ENCODE measurements at places on chromosomes 1 and 21.
A peak's percentile ranks its signal among the peaks of the same experiment; 100 is the strongest.

DNA sequence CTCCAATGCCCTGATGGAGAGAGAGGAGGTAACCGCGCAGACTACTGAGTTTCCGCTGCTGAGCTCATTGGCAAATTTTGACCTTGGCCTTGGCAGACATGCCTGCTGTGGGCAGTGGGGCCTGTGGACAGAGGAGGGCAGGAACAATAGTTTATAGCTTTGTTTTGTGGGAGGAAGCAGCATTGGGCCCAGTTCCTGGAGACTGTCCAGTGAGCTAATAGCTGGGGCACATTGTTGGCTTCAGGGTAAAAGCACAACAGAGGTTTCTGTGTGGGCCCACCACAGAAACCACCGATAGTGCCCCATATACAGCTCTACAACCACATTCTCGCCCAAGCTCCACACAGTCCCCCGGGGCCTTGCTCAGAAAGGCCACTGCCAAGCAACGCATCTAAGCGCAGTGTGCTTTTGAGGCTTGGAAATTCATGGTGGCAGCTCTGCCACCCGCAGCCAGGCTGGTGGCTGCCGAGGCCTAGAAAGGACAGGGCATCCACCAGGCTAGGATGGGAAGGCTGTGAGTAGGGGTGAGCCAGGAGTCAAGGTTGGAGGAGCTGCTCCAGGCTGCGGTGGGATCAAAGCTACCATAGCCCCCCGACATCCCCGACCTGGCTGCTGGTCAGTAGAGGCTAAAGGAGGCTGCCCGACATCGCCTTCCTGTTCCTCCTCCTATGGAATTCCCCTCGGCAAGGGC is 43.2 kb downstream of the NEK2 start:
- DNase-seq, result no peak

DNA sequence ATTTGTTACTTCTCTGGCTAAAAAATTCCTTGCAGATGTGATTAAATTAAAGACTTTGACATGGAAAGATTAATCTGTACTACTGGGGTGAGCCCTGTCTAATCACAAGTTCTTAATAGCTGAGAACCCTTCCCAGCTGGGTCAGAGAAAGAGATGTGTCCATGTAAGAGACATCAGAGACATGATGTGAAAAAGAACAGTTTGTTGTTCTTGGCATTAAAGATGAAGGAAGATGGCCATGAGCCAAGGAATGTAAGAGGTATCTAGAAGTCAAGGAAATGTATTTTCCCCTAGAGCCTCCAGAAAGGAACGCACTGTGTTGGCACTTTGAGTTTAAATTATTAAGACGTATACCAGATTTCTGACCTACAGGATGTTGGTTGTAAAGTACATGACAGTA is 1271.5 kb upstream of the PRMT6 start:
- DNase-seq, result no peak

DNA sequence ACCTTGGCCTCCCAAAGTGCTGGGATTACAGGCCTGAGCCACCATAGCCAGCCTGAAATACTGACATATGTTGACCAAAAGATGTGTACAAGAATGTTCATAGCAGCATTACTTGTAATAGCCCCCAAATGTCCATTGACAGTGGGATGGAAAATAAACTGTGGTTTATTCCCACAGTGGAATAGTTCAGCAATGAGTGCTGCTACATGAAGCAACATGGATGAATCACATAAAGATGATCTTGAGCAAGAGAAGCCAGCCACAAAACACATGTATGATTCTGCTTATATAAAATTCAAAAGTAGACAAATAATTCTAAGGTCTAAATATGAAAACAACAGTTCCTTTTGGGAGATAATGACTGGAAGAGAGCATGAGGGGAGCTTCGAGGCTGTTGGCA is 9.1 kb upstream of the CREG1 start:
- no peak for DNase-seq

- DNase-seq, result no peak
Measured at GRCh38 chr1:181595234-181595633, 111.9 kb downstream of the CACNA1E start.

DNA sequence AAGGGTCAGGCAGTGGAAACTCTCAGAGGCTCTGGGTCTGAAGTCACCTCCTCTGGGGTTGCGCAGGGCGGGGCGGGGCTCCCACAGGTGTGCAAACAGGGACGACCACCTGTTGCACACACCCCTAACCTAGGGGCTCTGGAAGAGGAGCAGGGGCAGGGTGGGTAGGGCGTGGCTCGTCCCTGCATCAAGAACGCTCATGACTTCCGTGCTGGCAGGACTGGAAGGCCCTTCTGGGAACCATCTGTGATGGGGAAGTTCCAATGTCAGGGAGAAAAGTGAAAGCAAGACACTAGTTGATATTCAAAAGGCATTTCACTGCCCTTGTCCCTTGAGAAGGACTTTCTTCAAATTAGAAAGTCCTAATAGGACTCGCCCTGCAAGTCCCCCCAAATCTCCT is 22.1 kb upstream of the CLSTN1 start:
- DNase-seq, result no peak

DNA sequence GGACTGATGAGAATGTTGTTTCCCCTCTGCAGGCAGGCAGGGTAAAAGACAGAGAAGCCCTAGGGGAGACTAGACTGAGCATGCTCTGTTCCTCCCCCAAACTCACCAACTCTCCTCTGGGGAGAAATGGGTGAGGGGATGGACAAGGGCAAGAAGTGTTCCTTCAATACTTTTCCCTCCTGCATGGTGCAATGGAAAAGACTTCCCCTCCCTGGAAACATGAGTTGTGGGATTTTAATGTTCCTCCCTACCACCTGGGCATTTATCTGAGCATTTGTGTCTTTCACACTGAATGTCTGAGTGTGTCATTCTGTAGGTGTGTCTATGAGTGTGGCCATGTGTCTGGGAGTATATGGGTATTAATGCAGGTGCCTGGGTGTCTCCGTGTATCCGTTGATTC is 275.7 kb downstream of the C1orf94 start:
- DNase-seq, result no peak

DNA sequence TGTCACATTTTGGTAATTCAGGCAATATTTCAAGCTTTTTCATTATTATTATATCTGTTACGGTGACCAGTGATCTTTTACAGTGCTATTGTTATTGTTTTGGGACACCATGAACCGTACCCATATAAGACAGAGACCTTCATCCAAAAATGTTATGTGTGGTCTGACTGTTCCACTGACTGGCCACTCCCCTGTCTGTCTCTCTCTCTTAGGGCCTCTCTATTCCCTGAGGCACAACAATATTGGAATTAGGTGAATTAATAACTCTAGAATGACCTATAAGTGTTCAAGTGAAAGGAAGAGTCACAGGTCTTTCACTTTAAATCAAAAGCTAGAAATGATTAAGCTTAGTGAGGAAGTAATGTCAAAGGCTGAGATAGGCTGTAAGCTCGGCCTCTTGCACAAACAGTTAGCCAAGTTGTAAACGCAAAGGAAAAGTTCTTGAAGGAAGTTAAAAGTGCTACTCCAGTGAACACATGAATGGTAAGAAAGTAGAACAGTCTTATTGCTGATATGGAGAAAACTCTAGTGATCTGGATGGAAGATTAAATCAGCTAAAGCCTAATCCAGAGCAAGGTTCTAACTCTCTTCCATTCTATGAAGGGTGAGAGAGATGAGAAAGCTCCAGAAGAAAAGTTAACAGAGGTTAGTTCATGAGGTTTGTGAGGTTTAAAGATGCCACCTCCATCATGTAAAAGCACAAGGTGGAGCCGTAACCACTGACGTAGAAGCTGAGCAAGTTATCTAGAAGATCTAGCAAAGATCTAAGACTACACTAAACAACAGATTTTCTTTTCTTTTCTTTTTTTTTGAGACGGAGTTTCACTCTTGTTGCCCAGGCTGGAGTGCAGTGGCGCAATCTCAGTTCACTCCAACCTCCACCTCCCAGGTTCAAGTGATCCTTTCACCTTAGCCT is 19.7 kb upstream of the DIPK1A start:
- peak; percentile 67 for DNase-seq

DNA sequence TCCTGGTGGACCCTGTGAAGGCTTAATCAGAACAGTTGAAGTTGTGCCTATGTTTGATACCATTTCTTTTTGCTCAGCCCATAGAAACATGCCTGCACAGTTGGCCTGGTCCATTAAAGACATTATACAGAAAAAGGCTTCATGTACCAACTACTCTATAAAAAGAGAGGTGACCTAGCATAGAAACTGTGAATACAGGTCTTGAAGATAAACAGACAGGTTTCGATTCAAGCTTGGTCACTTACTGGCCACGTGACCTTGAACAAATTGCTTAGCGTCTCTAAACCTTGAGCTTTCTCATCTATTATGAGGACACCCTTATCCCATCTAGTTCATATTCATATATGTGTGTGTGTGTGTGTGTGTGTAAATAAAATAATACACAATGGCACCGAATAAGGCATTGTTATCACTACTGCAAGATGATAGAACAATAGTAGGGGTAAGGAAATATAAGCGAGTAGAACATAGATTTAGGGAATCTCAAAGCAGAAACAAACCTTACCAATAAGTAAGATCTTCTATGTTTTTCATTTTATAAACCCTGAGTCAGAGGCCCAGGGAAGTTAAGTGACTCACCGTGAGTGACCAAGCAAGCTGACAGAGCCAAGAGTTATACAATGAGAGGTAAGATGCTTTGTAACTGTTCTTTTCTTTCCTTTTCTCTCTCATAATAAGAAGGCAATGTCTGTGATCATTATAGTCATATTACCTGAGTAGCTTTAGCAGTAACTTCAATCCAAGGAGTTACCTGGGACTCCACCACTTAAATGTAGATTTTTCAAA is 476.8 kb upstream of the DEPDC1 start:
- DNase-seq, result no peak
